Mesothelial cell of epicardium (in vitro differentiated cells): ENCODE measurements at places on chromosomes 1 and 21. TPM values are rescaled to one million over a fixed set of nuclear protein-coding genes. Genes with fewer than 3 reads are reported as not detected.

Gene LIN9
- total RNA-seq, result 7.5 to 8.9 TPM (median 8.8 TPM) in 3 replicates

Gene NTMT2
- 0.23 TPM in 1 of 3 replicates, not detected in the others for total RNA-seq

Gene HPCA
- total RNA-seq, result 2.3 to 2.9 TPM (median 2.9 TPM) in 3 replicates

Gene VHLL
- total RNA-seq, result 0.42 TPM in 1 of 3 replicates, not detected in the others

Gene CFAP107
- total RNA-seq, result not detected in 3 replicates

Gene LRRIQ3
- total RNA-seq, result 0.29 to 0.51 TPM (median 0.47 TPM) in 3 replicates

Gene PM20D1
- not detected in 3 replicates for total RNA-seq

Gene TNFRSF8
- total RNA-seq, result 0.31 to 0.53 TPM (median 0.41 TPM) in 3 replicates

Gene DAB1
- total RNA-seq, result 1.2 to 1.9 TPM (median 1.9 TPM) in 3 replicates

- DNase-seq, result no peak
- no peaks in the 10 kb centered on the region for H3K4me1 ChIP-seq
- no peak overlapping the region for H3K4me3 ChIP-seq
- H3K27ac ChIP-seq, result no peak overlapping the region
- H3K36me3 ChIP-seq, result no peaks in the 10 kb centered on the region
- no peaks in the 10 kb centered on the region for H3K27me3 ChIP-seq
Observed at GRCh38 chr21:17406202-17406601, 106.6 kb upstream of the CXADR start.

GRCh38 chr1:113660088-113660487, 99.2 kb downstream of the PHTF1 start:
- H3K27me3 ChIP-seq, result no peaks in the 10 kb centered on the region
- H3K4me3 ChIP-seq, result no peak overlapping the region
- no peak for DNase-seq
- peak overlapping the region; percentile 75 for H3K27ac ChIP-seq

- no peak for DNase-seq
- no peaks in the 10 kb centered on the region for H3K36me3 ChIP-seq
- H3K4me1 ChIP-seq, result no peaks in the 10 kb centered on the region
- no peak overlapping the region for H3K4me3 ChIP-seq
Observed at GRCh38 chr1:46996659-46997281, 26.7 kb upstream of the CYP4X1 start.

DNA sequence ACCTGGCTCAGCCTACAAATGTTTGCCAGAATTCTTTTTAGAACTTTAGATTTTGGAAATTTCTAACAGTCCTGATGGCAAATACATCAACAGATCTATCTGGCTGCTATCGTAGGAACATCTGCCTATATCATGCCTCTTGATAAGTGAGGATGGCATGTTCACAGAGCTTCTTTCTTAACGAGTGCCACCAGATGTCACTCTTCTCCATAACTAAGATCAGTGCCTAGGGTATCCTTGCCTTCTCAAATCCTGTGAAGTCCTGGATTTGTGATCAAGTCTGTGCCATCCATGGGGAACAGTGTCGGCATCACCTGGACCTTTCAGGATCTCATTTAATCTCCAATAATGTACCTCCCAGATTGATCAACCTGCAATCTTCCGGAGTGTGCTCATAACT, 36.5 kb upstream of the CD5L start:
- peaks cover 18% of the 10 kb centered on the region for H3K27me3 ChIP-seq
- H3K4me3 ChIP-seq, result no peak overlapping the region
- DNase-seq, result no peak
- no peak overlapping the region for H3K27ac ChIP-seq
- no peaks in the 10 kb centered on the region for H3K36me3 ChIP-seq

DNA sequence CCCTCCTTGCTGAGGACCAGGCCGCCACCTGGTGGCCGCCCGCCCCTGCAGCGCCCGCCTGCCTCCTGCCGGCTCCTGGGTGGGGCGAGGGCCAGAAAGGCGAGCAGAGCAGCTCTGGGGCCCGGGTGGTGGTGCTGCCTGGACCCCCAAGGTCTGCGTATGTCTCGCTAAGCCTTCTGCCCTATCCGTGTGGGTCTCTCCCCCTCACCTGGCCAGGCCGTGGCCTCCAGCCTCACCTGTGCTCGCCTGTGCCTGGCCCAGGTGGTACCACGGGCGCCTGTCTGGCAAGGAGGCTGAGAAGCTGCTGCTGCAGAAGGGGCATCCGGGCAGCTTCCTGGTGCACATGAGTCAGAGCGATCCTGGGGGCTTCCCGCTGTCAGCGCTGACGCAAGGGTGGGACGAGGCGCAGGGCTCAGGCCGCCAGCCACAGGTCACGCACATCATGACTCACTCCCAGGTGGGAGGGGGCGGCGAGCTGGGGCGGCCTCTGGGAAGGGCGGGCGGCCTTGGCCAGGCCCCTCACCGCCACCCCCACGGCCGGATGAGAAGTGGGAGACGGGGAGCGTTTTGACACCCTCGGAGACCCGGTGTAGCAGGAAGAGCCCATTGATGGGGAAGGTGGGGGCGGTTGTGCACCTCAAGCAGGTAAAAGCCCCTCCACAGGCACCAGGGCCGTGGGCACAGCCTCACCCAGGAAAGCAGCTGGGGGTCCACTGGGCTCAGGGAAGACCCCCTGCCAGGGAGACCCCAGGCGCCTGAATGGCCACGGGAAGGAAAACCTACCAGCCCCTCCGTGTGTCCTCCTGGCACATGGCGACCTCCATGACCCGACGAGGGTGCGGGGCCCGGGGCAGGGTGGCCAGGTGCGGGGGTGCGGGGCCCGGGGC, 9.9 kb downstream of the RNF223 start:
- H3K4me3 ChIP-seq, result no peak overlapping the region
- H3K4me1 ChIP-seq, result no peaks in the 10 kb centered on the region
- DNase-seq, result no peak
- H3K27ac ChIP-seq, result no peak overlapping the region
- peaks cover 48% of the 10 kb centered on the region for H3K27me3 ChIP-seq

DNA sequence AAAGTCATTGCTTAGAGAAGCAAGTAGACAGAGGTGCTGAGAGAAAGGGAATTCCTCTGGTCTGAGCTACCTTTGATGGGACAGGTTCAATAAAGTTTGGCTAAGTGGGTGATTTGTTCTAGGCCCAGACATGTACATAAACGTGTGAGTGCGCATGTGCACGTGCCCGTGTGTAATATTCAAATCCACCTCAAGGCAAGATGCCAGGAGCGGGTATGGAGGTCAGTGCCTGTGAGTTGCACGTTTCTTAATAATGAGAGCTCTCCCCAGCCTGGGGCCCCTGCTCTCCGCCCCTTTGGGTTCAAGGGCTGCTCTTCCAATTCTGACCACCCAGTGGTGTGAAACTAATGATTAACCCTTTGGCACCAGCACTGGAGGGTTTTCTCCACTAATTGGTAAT, 53.8 kb upstream of the LMO4 start:
- no peak overlapping the region for H3K4me3 ChIP-seq
- no peak for DNase-seq
- peaks cover 14% of the 10 kb centered on the region for H3K4me1 ChIP-seq

- no peaks in the 10 kb centered on the region for H3K36me3 ChIP-seq
- H3K27me3 ChIP-seq, result no peaks in the 10 kb centered on the region
- DNase-seq, result no peak
- H3K27ac ChIP-seq, result no peak overlapping the region
Observed at GRCh38 chr1:222009105-222009730, 267.3 kb upstream of the DUSP10 start.

- no peak for DNase-seq
- no peaks in the 10 kb centered on the region for H3K36me3 ChIP-seq
- no peak overlapping the region for H3K4me3 ChIP-seq
- no peaks in the 10 kb centered on the region for H3K27me3 ChIP-seq
- peaks cover 17% of the 10 kb centered on the region for H3K4me1 ChIP-seq
Observed at GRCh38 chr1:30923597-30923996, 15.0 kb upstream of the SDC3 start.

- H3K4me3 ChIP-seq, result no peak overlapping the region
- H3K27ac ChIP-seq, result peak overlapping the region; percentile 53
- H3K4me1 ChIP-seq, result peaks cover 59% of the 10 kb centered on the region
- no peaks in the 10 kb centered on the region for H3K27me3 ChIP-seq
- H3K36me3 ChIP-seq, result peaks cover 5% of the 10 kb centered on the region
Observed at GRCh38 chr21:43597052-43597451, 62.2 kb downstream of the HSF2BP start.

GRCh38 chr21:35843911-35844667, 216.2 kb downstream of the SETD4 start:
- peaks cover 38% of the 10 kb centered on the region for H3K27me3 ChIP-seq
- peaks cover 3% of the 10 kb centered on the region for H3K4me1 ChIP-seq
- DNase-seq, result no peak
- no peak overlapping the region for H3K4me3 ChIP-seq
- no peak overlapping the region for H3K27ac ChIP-seq

GRCh38 chr1:234478481-234479309, at the start of gene TARBP1:
TARBP1 (minus strand) TSS chr1:234479179; CDS start chr1:234479103, 76 bp downstream.
- H3K4me1 ChIP-seq, result peaks cover 15% of the 10 kb centered on the region
- H3K4me3 ChIP-seq, result peak within 1 kb of the TSS; percentile 78
- peaks cover 4% of the 10 kb centered on the region for H3K36me3 ChIP-seq
- peaks cover 26% of the 10 kb centered on the region for H3K27me3 ChIP-seq
- peak; percentile 60 for DNase-seq

DNA sequence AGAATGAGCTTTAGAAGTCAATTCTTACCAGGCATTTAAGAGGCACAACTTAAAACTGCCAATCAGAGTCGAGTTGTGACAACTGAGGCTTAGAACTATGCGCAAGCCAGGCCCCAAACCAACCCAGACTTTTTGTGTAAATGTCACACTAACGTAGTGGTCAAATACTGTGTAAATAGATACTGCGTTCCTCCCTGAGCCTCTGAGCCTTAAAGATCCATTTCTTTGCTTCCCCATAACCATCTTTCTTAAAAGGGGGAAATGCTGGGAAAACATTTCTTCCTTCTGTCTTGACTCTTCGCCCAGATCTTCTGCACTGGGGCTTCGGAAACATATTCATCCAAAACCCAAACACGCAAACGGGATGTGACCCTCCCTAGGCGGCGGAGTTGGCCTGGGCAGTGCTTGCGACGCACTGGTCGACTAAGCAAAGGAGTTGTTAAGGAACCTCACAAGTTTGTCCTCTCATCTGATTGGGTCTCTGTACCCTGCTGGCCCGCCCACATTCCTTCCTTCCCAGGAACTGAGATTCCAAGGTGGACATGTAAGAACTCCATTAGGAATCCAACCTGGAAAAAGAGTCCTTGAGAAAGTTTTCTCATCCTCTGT, 2.6 kb downstream of the ADAMTS5 start:
- no peaks in the 10 kb centered on the region for H3K36me3 ChIP-seq
- no peak overlapping the region for H3K27ac ChIP-seq
- H3K4me1 ChIP-seq, result peaks cover 34% of the 10 kb centered on the region
- no peak for DNase-seq
- peak overlapping the region; percentile 88 for H3K4me3 ChIP-seq

GRCh38 chr1:85683292-85684025, 24.8 kb downstream of the ZNHIT6 start:
- H3K4me1 ChIP-seq, result no peaks in the 10 kb centered on the region
- no peak overlapping the region for H3K4me3 ChIP-seq
- H3K27me3 ChIP-seq, result no peaks in the 10 kb centered on the region

- DNase-seq, result no peak
- no peaks in the 10 kb centered on the region for H3K4me1 ChIP-seq
- no peak overlapping the region for H3K27ac ChIP-seq
- no peak overlapping the region for H3K4me3 ChIP-seq
- H3K27me3 ChIP-seq, result peaks cover 1% of the 10 kb centered on the region
Observed at GRCh38 chr1:69639159-69639558, 71.4 kb downstream of the LRRC7 start.

- H3K27me3 ChIP-seq, result peaks cover 38% of the 10 kb centered on the region
- no peak overlapping the region for H3K4me3 ChIP-seq
- DNase-seq, result no peak
- no peaks in the 10 kb centered on the region for H3K36me3 ChIP-seq
- H3K27ac ChIP-seq, result no peak overlapping the region
- H3K4me1 ChIP-seq, result peaks cover 3% of the 10 kb centered on the region
Observed at GRCh38 chr1:200075938-200076546, 48.5 kb downstream of the NR5A2 start.

DNA sequence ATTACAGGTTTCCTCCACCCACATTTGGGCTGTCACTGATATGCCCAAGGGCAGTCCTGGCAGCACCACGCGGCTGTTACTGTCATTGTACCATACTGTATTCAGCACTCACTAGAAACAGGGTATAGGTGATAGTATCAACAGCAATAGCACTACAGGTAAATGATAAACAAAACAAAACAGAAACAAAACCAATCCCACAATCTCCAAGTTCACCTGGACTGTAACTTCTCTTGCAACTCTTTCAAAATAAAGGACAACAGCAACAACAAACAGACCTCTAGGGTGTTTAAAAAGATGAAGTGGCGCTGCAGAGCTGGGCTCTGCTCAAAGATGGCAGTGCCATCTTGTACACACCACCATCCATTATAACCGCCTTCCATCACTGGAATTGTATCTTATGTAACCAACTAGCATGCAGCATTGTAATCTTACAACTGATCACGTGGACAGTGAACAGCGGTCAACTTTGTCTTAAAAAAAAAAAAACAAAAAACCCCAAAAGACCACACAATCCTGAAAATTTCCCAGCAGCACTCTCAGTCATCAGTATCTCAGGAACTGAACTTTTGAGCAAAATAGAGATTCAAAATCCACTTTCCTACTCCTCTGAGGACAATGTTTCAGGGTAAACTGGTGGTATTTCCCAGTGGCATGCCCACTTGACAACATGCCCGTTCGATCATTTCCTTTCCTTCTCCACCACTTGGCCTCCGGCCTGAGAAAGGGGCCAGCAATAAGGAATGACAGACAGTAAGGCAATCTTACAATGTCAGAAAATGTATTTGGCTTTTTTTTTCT, 3.8 kb downstream of the IRF2BP2 start:
- DNase-seq, result no peak
- H3K36me3 ChIP-seq, result peaks cover 24% of the 10 kb centered on the region
- peak overlapping the region; percentile 96 for H3K27ac ChIP-seq
- no peaks in the 10 kb centered on the region for H3K27me3 ChIP-seq
- H3K4me3 ChIP-seq, result peak overlapping the region; percentile 92

GRCh38 chr1:247322442-247322841, 9.2 kb downstream of the ZNF496 start:
- H3K4me1 ChIP-seq, result no peaks in the 10 kb centered on the region
- peaks cover 21% of the 10 kb centered on the region for H3K36me3 ChIP-seq
- H3K27ac ChIP-seq, result no peak overlapping the region
- H3K4me3 ChIP-seq, result no peak overlapping the region
- no peak for DNase-seq
- no peaks in the 10 kb centered on the region for H3K27me3 ChIP-seq

DNA sequence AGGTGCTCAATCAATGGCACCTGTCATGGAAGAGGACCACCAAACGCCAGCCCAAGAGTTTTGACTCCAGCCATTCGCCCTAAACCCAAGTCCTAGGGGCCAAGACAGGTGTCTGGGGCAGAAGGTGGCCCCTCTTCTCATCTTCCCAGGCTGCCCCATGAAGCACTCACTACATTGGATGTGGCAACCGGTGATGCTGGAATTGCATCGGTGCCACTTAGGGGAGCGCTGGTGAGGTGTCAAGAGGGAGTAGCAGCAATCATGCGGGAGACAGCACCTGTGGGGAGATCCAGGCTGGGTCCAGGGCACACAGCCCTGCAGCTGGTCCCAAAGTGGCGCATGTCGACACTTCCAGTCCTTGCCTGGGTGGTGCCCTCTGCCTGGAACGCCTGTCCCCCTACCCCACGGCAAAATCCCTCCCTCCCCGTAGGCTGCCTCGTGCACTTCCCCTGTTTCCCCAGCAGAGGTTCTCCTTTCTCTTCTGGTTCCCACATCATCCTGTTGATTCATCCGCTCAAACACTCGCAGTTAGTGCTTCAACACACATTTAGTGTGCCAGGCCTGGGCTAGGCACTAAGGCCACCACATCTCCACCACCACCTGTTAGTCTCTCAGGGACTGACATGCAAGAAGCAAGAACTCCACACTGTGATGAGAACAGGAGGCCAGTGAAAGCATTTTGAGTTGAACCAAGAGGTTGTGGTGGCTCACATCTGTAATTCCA, 18.5 kb downstream of the PLA2G2D start:
- H3K27ac ChIP-seq, result no peak overlapping the region
- no peak overlapping the region for H3K4me3 ChIP-seq
- H3K27me3 ChIP-seq, result peaks cover 3% of the 10 kb centered on the region
- peaks cover 10% of the 10 kb centered on the region for H3K4me1 ChIP-seq
- H3K36me3 ChIP-seq, result no peaks in the 10 kb centered on the region
